Hematopoietic multipotent progenitor cell (in vitro differentiated cells): ENCODE measurements at places on chromosomes 6 and 20. TPM values are rescaled to one million over a fixed set of nuclear protein-coding genes. Genes with fewer than 3 reads are reported as not detected.

DNA sequence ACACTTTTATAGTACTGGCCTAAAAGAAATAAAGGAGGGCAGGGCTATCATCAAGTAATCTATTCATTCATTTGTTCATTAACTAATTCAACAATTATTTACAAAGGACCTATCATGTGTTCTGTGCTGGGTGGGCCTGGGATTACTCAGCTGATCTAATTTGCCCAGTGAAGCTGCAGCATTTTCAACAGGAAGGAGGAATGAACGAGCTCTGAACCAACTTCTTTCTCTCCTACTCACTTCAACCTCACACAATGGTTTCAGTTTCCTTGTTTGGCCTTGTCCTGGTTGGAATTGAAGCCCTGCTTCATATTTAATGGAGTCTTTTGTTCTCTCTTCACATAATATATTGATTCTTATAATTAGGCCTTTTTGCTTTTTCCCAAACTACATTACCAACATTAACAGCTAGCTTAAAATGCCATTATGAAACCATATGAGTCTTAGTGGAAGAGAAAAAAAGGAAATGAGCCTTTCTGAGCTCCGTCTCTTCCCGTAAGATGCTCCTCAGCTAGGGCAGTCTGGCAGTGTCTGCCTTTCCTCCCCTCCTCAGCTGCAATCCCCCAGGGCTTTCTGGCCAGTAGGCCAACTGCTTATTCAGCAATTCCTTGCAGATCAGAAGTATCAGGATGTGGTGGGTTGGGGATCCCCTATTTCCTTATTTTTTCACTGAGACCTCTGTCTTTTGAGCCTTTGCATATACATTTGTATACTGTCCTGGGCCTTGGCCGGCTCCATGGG lies 79.4 kb upstream of the NRN1 start:
- DNase-seq = no peak

GRCh38 chr6:33019372-33019771 lies 10.0 kb upstream of the HLA-DOA start:
- no peak for DNase-seq

- no peak for DNase-seq
These were observed 7.5 kb downstream of the ELMO2 start for GRCh38 chr20:46398963-46399362.

The SRMS gene
- total RNA-seq = not detected

The SIRPD gene
- 0.27 TPM for total RNA-seq

The PABPC1L gene
- total RNA-seq = 19.7 TPM

The TRIM10 gene
- total RNA-seq = under 0.01 TPM

The OR2H2 gene
- total RNA-seq = under 0.01 TPM

- DNase-seq = peak; percentile 90
These were observed at the start of gene AHI1 for GRCh38 chr6:135497412-135498184. Gene AHI1 (minus strand): TSS chr6:135497740. CDS start chr6:135492237, 5,503 bp downstream.

GRCh38 chr6:40848868-40849514 lies 190.0 kb downstream of the UNC5CL start:
- no peak for DNase-seq

The CDSN gene
- total RNA-seq = under 0.01 TPM

GRCh38 chr6:35190306-35190705 lies 23.4 kb upstream of the SCUBE3 start:
- DNase-seq = no peak

- peak; percentile 18 for DNase-seq
These were observed 356.4 kb downstream of the CDH4 start for GRCh38 chr20:61608275-61609085.

The FAXC gene
- under 0.01 TPM for total RNA-seq

DNA sequence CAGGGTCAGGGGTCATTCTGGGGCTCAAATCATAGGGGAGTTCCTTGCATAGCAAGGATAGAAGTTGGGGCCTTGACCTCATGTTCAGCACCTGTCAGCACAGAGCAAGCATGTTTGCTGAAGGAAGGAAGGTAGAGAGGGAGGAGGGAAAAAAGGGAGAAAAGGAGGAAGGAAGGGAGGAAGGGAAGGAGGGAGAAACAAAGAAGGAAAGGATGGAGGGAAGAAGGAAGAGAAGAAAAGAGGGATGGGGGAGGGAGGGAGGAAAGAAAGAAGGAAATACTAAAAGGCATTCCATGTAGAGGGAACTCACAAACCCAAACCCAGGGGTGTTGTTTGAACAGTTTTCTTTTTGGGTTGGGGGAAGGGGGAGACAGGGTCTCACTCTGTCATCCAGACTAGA lies 80.1 kb downstream of the DLGAP4 start:
- no peak for DNase-seq

The TMEM244 gene
- total RNA-seq = not detected

GRCh38 chr20:8601542-8601912 lies 467.4 kb upstream of the PLCB4 start:
- DNase-seq = peak; percentile 4

The BMP2 gene
- 0.27 TPM for total RNA-seq

GRCh38 chr20:61599061-61599531 lies 347.0 kb downstream of the CDH4 start:
- no peak for DNase-seq

- no peak for DNase-seq
These were observed 329.0 kb downstream of the GRIK2 start for GRCh38 chr6:101722471-101722870.

GRCh38 chr20:44111712-44112335 lies 75.2 kb downstream of the JPH2 start:
- no peak for DNase-seq

The DEF6 gene
- total RNA-seq = 80.5 TPM

DNA sequence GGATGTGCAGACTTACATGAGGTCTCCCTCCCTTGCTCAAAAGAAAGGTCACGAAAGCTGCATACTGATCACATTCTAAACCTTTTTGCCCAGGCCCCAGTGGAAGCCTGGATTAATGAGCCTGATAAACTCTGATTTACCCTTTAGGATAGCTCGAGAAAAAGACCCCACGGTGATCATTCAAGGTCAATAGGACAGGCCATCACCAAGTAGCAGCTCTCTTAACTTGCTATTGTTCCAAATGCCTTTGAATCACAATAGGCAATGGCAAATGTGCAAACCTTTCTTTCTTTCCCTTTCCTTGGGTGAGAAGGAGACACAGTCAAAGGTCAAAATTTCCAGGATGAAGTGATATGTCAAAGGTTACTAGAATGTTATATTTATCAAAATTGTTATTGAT lies 327.3 kb downstream of the HDGFL1 start:
- no peak for DNase-seq

The KCNQ5 gene
- 6.7 TPM for total RNA-seq

GRCh38 chr6:121731381-121731780 lies 295.9 kb downstream of the GJA1 start:
- no peak for DNase-seq

DNA sequence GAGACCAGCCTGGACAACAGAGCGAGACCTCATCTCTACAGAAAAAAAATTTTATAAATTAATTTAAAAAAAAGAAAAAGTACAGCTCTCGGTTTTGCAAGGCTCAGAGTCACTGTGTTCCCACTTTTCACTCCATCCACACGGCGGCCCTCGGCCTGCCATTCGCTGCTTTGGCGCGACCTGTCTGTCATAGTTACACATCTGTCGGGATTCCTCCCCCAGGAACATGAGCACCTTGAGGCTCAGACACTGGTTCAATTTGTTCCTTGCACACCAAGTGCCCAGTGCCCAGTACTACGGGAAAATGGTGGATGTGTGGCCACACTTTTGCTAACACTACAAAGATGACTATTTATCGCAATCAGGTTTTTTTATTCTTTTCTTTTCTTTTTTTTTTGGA lies 8.4 kb downstream of the CTSZ start:
- DNase-seq = no peak

DNA sequence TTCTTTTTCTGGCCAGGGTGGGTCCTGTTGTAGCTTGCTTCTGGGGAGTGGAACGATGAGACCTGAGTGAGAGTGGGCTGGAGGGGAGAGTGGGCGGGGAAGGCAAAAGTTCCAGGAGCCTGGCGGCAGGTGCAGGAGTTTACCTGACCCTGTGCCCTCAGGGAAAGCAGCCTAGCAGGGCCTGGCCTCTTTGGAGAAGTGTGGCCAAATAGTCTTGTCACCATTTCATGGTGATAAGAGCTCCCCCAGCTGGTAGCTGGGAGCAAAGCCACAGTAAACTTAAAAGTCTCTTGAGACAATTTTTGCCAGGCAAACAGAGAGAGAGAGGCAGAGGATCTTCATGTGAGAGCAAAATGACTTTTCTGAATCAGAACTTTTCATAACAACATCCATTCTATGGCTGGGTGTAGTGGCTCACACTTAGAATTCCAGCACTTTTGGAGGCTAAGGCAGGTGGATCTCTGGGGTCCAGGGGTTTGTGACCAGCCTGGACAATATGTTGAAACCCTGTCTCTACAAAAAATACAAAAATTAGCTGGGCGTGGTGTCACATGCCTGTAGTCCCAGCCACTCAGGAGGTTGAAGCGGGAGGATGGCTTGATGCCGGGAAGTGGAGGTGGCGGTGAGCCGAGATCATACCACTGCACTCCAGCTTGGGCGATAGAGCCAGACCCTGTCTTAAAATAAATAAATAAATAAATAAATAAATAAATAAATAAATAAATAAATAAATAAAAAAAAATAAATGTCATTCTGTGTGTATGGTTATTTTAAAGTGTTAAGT lies 161.8 kb upstream of the SCGN start:
- DNase-seq = peak; percentile 52

GRCh38 chr20:58558486-58559367 lies 43.5 kb upstream of the APCDD1L start:
- no peak for DNase-seq

GRCh38 chr20:15342991-15343523 lies 1005.6 kb upstream of the FLRT3 start:
- DNase-seq = no peak

The KIAA1755 gene
- total RNA-seq = not detected

- peak; percentile 1 for DNase-seq
These were observed at the start of gene NRSN1 for GRCh38 chr6:24125980-24126379. Gene NRSN1 (plus strand): TSS chr6:24126215. CDS start chr6:24134328, 8,113 bp downstream.

- DNase-seq = peak; percentile 51
These were observed 68.2 kb downstream of the CDH22 start for GRCh38 chr20:46240065-46240464.

GRCh38 chr6:120869397-120869796 lies 464.9 kb downstream of the TBC1D32 start:
- DNase-seq = no peak

The EMILIN3 gene
- under 0.01 TPM for total RNA-seq

DNA sequence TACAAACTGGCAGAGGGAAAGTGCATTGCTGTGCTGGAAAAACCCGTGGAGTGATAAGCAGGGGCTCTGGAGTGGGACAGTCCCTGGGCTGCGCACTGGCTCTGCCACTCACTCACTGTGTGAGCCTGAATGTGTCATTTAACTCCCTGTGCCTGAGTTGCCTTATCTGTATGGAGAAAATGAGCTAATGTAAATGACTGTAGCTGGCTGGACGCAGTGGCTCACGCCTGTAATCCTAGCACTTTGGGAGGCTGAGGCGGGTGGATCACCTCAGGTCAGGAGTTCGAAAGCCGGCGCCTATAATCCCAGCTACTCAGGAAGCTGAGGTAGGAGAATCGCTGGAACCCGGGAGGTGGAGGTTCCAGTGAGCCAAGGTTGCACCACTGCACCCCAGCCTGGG lies 18.4 kb upstream of the RPN2 start:
- no peak for DNase-seq

GRCh38 chr20:34517114-34517505 lies 888 bp downstream of the DYNLRB1 start:
- peak; percentile 16 for DNase-seq

The PAK5 gene
- not detected for total RNA-seq

The NFATC2 gene
- total RNA-seq = 16.2 TPM

DNA sequence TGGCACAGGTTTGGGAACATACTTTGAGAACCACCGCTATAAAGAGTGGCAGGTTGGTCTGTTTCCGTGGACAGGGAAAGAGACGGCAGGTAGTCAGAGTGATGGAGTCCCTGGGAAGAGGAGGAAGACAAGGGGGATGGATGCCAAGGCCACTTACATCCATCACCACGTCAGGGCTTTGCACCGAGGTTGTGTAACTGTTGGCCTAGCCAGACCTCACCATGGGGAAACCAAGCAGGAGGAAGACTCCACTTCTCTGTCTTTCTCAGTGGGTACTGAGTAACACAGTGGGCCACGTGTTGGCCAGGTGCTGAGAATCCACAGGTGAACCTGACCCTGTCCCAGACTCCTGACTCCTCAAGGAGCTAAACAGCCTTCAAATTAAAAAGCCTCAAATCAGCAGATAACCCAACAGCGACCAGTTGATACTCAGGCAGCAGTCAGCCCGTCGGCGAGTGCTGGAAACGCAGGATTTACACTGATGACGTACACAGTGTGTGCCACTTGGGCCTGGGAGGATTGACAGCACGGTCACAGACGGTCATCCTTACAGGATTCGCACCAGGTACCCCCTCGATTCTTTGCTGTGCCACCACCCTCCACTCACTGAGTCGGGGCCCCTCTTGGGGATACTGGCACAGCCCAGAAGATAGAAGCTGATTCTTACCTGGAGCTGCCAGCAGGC lies 134.6 kb upstream of the SNX9 start:
- DNase-seq = no peak

GRCh38 chr6:7267466-7268091 lies 45.4 kb downstream of the SSR1 start:
- DNase-seq = no peak
